Tibial nerve (tissue), 4 donors: ENCODE measurements at places on chromosomes 3 and 15. TPM values are rescaled to one million over a fixed set of nuclear protein-coding genes. Genes with fewer than 3 reads are reported as not detected.

Gene RARRES1
- 1,032 TPM for total RNA-seq

Gene RAB6B
- total RNA-seq: 2.0 TPM

Gene OR5K2
- total RNA-seq: not detected

Gene ZNF35
- total RNA-seq: 11.9 TPM

Gene IL16
- total RNA-seq: 69.3 TPM

Gene CCDC12
- 45.2 TPM for total RNA-seq

Gene PARP15
- total RNA-seq: 2.4 TPM

Gene ROBO2
- total RNA-seq: 3.3 TPM

Gene GP5
- total RNA-seq: not detected

DNA sequence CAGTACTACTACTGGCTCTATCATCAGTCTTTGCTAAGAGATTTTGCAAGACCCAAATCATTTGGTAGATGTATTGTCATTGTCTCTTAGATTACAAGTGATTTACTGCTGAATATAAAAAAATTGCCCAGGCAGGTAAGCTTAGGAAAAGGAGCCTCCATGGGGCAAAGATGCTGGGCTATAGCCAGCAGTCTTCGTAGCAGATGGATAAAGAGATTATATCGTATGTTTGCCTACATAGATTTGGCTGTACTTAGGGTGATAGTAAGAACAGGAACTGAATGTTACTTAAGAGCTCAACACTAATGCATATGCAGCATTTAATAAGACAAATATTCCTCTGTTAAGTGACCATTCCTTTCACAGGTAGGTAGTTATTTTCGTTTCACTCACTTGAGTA, 48.9 kb downstream of the PTPRG start:
- H3K36me3 ChIP-seq: no peaks in the 10 kb centered on the region
- no peak overlapping the region for H3K27ac ChIP-seq
- no peak overlapping the region for H3K4me3 ChIP-seq
- no peaks in the 10 kb centered on the region for H3K4me1 ChIP-seq
- DNase-seq: no peak
- H3K27me3 ChIP-seq: no peaks in the 10 kb centered on the region

GRCh38 chr3:73832426-73832825, 207.7 kb upstream of the PDZRN3 start:
- H3K36me3 ChIP-seq: no peaks in the 10 kb centered on the region
- no peak overlapping the region for H3K27ac ChIP-seq
- H3K27me3 ChIP-seq: no peaks in the 10 kb centered on the region
- H3K4me1 ChIP-seq: no peaks in the 10 kb centered on the region

DNA sequence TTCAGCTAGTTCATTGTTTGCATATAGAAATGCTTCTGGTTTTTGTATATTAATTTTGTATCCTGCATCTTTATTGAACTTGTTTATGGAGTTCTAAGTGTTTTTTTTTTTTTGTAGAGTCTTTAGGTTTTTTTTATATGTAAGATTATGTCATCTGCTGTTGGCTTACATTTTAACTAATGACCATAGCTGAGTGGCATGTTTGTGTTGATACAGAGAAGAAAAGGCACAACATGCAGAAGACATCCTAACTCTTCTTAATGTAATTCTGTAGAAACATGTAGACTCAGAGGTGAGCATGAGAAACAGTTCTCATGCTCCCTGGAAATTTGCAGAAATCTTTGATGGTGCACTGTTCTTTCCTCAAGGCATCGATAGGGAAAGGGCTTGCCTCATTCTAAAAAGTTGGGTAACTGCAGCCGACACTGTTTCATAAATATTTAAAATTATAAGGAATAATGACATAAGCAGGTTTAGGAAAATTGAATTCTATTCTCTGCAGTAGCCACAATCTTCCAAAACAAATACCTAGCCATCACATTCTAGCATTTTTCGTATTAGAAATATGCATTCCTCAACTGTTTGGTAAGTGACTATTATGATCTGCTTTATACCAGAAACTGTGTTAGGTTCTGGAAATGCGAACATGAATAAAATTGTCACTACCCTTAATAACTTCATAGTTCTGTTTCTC, 499.6 kb upstream of the KCNMB2 start:
- no peak overlapping the region for H3K27ac ChIP-seq
- no peak for DNase-seq
- H3K27me3 ChIP-seq: no peaks in the 10 kb centered on the region
- no peaks in the 10 kb centered on the region for H3K36me3 ChIP-seq
- H3K4me3 ChIP-seq: no peak overlapping the region

DNA sequence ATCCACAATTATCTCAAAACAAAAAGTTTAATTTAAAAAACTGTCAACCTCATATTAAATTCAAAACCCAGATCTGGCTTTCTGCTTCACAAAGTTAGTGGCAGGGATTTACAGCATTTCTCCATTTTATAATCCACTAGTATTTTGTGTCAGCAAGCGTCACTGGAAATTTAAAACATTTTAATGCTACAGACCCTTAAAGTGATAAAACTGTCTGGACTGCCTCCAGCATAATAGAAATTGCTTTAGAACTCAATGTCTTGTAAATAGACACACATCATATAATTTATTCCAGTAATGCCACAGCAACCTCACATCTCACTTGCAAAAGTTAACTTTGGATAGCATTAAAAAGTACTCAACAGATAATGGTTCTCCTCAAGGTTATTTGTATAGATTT, 116.1 kb downstream of the ULK4 start:
- H3K4me3 ChIP-seq: no peak overlapping the region
- H3K36me3 ChIP-seq: no peaks in the 10 kb centered on the region
- no peak overlapping the region for H3K27ac ChIP-seq

GRCh38 chr3:172908771-172909270, 158.3 kb downstream of the ECT2 start:
- H3K36me3 ChIP-seq: no peaks in the 10 kb centered on the region
- no peak overlapping the region for H3K27ac ChIP-seq
- H3K4me1 ChIP-seq: no peaks in the 10 kb centered on the region
- H3K4me3 ChIP-seq: no peak overlapping the region
- DNase-seq: no peak
- no peaks in the 10 kb centered on the region for H3K27me3 ChIP-seq

DNA sequence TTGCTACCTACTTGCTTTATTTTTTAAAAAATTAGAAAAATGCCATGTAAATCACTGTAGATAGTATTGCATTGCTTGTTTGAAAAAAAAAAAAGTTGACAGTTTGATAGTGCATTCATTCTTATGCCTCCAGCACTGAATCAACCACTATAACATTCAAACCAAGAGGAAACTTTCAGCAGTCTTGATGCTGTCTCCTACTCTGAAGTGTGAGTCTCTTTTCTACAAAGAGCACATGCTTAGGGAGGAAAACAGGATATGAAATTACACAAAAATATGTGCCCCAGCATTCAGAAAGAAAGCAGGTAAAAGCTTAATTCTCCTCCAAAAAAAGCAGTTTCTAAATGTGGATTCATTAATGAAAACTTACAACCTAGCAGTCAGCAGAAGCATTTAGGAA, 78.3 kb downstream of the ZBTB20 start:
- H3K36me3 ChIP-seq: no peaks in the 10 kb centered on the region
- H3K27ac ChIP-seq: peak overlapping the region; percentile 53
- DNase-seq: no peak

- DNase-seq: no peak
- H3K4me3 ChIP-seq: no peak overlapping the region
- H3K4me1 ChIP-seq: no peaks in the 10 kb centered on the region
- H3K27ac ChIP-seq: no peak overlapping the region
- no peaks in the 10 kb centered on the region for H3K36me3 ChIP-seq
Observed at GRCh38 chr3:29083081-29083480, 197.8 kb upstream of the RBMS3 start.

- H3K4me3 ChIP-seq: no peak overlapping the region
- H3K36me3 ChIP-seq: peaks cover 26% of the 10 kb centered on the region
- H3K27me3 ChIP-seq: no peaks in the 10 kb centered on the region
- peaks cover under 1% of the 10 kb centered on the region for H3K4me1 ChIP-seq
- no peak overlapping the region for H3K27ac ChIP-seq
Observed at GRCh38 chr3:13569201-13569600, 20.3 kb downstream of the FBLN2 start.

DNA sequence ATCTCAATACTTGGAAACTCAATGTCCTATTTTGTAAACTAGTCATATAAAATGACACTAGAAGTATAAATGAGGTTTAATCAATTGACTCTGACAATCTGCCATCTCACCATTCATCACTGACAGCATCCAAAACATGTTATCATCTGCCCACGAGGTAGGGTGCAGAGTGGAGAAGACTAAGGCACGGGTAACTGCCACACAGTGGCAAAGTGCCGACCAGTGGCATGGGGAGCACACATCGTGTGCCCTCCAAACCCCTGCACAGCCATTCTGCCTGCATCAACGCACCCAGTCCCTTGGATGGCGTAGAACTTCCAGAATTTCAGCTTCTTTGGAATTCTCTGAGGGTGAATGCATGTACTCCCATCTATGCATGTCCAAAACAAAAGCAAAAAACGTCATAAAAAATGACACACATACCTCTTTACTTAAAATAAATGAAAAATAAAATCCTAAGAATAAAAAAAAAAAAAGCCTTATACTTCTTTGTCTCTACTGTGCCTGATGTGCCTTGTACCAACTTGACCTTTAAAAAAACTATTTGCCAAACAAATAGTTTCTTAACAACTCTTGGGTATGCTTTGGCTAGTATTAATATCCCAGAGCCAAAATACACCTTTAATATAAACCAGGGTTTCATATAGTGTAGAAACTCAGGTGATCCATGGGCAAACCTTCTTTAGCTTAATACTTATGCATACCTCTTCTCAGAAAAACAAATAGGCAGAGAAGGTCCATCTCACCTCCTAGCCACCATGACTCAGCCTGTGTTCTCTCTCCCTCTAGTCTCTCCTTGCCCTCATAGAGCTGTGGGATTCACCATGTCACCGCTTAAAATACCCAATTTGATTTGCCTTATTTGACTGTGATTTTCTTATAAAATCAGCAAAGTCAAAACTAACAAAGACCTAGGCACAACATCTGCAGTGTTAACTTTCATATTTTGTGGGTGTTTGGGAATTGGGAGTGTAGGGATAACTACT, 12.7 kb downstream of the CPOX start:
- H3K36me3 ChIP-seq: no peaks in the 10 kb centered on the region
- no peaks in the 10 kb centered on the region for H3K27me3 ChIP-seq
- no peak overlapping the region for H3K27ac ChIP-seq
- H3K4me1 ChIP-seq: no peaks in the 10 kb centered on the region
- no peak for DNase-seq

GRCh38 chr3:64341296-64341695, 116.0 kb upstream of the PRICKLE2 start:
- peaks cover 26% of the 10 kb centered on the region for H3K4me1 ChIP-seq
- no peaks in the 10 kb centered on the region for H3K27me3 ChIP-seq
- no peak overlapping the region for H3K27ac ChIP-seq
- DNase-seq: no peak

DNA sequence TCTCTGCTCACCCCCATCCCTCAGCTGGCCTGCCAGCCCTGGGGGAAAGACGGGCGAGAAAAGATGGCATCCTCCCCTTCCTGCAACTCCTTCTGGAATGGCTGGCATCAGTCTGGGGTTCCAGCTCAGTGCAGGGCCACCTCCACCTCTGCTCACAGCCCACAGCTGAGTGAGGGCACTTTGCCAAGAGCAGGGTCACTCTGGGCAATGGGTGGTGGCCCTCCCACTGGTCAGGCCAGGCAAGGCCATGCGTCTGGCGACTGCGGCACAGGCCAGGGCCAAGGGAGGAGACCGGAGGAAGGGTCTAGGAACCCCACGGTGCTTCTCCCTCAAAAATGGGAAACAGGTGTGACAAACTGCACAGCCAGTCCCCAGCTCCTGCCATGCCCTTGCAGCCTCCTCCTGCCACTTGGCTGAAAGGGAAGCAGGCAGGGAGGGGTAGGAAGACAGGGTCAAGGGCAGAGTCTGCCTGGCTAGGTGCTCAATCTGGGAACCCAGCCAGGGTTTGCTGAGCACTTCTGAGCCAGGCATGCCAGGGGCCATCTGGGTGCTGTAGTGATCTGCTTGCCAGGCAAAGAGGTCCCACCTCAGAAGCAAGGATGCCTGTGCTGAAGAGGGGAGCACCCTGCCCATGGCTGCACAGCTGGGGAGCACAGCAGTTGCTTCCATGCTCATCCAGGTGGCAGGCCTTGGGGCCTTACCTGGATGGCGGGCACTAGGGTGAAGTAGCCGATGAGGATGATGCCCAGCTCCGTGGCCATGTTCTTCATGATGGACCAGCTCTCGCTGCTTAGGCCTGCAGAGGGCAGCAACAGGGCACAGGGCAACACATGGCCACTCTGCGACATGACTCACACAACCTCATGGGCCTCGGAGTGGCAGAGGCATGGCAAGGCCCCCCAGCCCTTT, 41.2 kb downstream of the PTPN23 start:
- peaks cover 3% of the 10 kb centered on the region for H3K36me3 ChIP-seq
- H3K27me3 ChIP-seq: no peaks in the 10 kb centered on the region
- peak overlapping the region; percentile 82 for H3K27ac ChIP-seq
- H3K4me3 ChIP-seq: no peak overlapping the region
- DNase-seq: no peak
- peaks cover 20% of the 10 kb centered on the region for H3K4me1 ChIP-seq

GRCh38 chr3:32551496-32551895, 19.2 kb downstream of the DYNC1LI1 start:
- no peak for DNase-seq
- H3K27me3 ChIP-seq: no peaks in the 10 kb centered on the region
- H3K27ac ChIP-seq: no peak overlapping the region

- DNase-seq: no peak
- no peaks in the 10 kb centered on the region for H3K27me3 ChIP-seq
- H3K36me3 ChIP-seq: peaks cover 9% of the 10 kb centered on the region
- H3K27ac ChIP-seq: no peak overlapping the region
- no peaks in the 10 kb centered on the region for H3K4me1 ChIP-seq
Observed at GRCh38 chr15:99668533-99669182, 64.6 kb downstream of the LYSMD4 start.

DNA sequence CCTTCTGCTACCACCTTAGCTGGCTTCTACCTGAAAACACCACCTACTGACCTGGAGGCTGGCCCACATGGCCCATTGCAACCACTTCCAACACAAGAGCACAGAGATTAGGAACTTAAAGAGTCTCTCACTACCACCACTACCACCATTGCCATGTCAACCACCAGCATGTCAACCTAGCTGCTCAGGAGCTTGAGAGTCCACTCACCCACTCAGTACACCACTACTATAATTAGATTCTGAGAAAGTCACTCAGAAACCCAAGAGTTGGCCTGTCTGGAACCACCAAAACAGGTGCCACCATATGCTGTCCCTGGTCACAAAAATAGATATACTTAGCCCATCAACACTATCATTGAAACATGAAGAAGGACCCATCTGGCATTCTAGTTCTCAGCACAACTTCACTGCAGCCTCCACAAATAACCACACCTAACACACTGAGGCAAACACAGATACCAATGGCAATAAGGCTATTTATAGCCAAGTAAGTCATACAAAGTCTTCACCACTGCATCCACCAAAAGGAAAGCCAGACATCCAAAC, 806.7 kb upstream of the EPHA6 start:
- no peaks in the 10 kb centered on the region for H3K36me3 ChIP-seq
- H3K27me3 ChIP-seq: no peaks in the 10 kb centered on the region
- no peak for DNase-seq
- H3K27ac ChIP-seq: no peak overlapping the region
- no peak overlapping the region for H3K4me3 ChIP-seq

GRCh38 chr3:21310161-21310560, 440.8 kb downstream of the ZNF385D start:
- H3K36me3 ChIP-seq: no peaks in the 10 kb centered on the region
- no peaks in the 10 kb centered on the region for H3K4me1 ChIP-seq
- no peak overlapping the region for H3K4me3 ChIP-seq
- H3K27me3 ChIP-seq: no peaks in the 10 kb centered on the region
